ENCODE measurements at places on chromosomes 11 and 22.

- DNase-seq: peak; percentile 82
These were observed 58.1 kb upstream of the BARX2 start for GRCh38 chr11:129317571-129317970.

DNA sequence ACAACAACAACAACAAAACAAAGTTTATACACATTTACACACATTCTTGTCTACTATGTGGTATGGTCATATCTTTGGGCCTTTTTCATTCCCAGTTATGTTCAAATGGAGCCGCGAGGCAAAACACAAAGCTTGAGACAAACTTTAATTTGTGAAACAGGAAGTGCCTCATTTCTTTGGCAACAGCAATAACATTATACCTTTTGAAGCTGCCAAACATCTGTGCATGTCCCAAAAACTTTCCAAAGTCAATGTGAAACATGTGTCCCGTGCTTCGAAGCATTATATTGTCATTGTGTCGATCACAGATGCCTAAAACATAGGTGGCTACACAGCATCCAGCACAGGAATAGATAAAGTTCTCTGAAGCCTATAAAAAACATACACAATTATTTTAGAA lies 25.0 kb upstream of the RPS13 start:
- DNase-seq: no peak

DNA sequence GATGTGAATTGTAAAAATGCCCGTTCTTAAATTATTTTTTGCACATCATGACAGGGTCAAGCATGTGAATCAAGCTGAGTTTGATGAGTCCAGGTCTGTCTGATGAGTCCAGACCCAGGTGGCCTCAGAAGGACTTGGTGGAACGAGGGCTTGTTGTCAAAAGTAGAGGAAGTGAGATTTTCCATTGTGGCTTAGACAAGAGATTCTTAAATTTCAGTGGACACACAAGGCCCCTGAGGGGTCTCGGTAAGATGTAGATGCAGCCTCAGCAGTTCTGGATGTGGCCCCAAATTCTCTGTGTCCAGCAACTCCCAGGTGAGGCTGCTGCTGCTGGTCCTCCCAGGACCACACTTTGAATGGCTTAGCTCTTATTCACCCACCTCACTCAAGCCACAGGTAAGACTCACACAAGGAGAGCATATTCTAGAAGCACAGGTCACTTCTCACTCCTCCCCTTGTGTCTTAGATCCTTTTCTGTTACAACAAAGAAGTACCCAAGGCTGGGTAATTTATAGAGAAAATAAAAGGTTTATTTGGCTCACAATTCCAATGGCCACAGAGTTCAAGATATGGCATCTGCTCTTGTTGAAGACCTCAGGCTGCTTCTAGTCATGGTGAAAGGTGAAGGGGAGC lies 98.8 kb downstream of the GGTLC2 start:
- DNase-seq: no peak

DNA sequence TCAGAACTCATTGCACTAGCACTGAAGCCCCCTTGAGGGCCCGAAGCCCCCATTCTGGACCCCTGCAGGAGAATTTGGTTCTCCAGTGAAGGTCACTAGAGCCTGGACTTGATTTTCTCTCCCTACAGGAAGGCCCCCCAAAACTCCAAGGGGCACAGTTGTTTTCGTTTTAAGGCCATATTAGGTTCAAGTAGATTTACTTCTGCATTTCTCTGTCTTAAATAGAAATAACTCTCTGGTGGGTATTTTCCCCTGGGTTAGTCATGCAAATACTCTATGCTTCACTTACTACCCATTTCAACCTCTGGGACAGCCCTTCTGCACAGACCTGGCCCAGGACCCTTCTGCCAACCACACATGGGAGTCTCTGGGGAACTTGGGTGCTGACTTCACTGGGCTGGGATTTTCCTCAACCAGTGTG lies 41.6 kb downstream of the WEE1 start:
- no peak for DNase-seq

DNA sequence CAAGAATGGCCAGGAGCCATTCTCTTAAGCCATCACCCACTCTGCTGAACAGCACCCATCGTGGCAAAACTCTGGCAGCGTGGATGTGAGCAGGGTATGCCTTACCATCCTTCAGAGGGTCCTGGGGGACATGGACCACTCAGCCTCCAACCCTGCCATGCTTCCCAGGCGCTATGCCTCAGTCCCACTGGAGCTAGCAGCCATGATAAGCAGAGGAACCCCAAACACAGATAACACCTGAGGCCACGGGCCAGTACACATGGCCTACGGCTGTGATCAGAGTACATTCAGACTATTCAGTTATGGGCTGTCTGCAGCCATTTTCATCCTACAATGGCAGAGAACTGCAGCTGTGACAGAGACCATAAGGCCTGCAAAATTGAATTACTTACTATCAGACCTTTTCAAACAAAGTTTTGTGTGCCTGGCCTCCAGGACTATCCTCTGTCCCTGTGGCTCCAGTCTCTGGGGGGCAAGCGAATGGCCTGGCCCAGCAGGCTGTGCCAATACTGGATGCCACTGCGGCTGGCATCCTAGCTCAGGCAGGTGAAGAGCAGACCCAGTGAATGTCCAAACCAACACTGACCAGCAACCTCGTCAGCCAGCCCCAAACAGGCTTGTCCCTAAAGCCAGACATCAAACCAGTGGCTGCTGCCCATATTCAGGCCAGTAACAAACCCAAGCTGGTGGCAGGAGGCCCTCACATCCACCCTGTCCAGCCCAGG lies 6.9 kb downstream of the ARVCF start:
- DNase-seq: no peak
